Transverse colon (tissue), 4 donors: ENCODE measurements at places on chromosomes 12 and 14. TPM values are rescaled to one million over a fixed set of nuclear protein-coding genes. Genes with fewer than 3 reads are reported as not detected.
A peak's percentile ranks its signal among the peaks of the same experiment; 100 is the strongest.

DNA sequence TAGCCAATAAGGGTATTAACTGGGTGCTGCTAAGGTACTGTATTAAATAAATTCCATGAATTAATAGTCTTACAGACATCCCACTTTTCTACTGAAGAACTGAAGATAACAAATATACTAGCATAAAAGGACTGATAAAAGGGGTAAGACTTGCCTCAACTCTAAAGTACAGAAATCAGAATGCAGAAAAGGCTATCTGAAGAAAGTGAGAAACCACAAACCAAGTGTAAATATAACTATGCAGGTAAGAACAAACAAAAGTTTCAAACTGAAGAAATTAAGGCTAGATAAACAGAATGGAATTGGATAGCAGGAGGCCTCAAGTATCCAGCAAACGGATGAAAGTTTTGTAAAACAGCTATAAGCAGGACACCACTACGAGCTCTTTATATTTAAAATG, 29.5 kb downstream of the YAF2 start:
- DNase-seq = no peak

- DNase-seq = peak; percentile 51
Measured at GRCh38 chr14:94132285-94132887, 3.0 kb upstream of the IFI27L2 start.

Gene PZP
- not detected for total RNA-seq

DNA sequence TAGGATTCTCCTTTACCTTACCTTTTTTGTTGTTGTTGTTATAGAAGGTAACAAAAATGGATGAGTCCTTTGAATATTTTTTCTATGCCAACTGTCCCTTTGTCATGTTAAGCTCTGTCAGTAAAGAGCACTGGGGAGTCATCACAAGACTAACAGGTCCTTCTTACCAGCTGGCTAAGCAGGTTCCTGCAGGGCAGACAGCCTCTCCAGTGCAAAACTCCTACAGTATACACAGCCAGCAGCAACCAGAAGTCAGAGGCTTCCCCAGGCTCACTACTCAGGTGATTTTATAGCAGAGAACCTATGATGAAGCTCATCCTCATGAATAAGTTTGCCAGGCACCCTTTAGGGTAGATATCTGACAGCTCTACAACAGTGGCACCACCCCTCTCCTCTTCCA, 271.1 kb downstream of the RERGL start:
- DNase-seq = no peak

DNA sequence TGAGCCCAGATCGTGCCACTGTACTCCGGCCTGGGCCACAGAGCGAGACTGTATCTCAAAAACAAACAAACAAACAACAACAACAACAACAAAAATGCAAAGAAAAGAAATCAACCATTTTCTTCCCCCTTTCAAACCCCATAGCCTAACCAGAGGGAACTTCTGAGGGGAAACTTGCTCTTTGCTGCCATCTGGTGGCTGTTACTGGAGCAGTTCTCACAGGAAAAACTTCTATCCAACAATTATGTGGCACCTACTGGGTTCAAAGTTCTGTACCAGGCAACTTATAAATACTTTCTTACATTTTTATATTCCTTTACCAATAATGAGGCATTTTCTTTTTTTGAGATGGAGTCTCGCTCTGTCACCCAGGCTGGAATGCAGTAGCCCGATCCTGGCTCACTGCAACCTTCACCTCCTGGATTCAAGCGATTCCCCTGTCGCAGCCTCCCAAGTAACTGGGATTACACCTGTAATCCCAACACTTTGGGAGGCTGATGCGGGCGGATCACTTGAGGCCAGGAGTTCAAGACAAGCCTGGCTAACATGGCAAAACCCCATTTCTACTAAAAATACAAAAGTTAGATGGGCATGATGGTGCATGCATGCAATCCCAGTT, 50.9 kb upstream of the BICDL1 start:
- peak; percentile 65 for DNase-seq

- no peak for DNase-seq
Measured at GRCh38 chr12:88400302-88400701, 180.0 kb downstream of the KITLG start.

DNA sequence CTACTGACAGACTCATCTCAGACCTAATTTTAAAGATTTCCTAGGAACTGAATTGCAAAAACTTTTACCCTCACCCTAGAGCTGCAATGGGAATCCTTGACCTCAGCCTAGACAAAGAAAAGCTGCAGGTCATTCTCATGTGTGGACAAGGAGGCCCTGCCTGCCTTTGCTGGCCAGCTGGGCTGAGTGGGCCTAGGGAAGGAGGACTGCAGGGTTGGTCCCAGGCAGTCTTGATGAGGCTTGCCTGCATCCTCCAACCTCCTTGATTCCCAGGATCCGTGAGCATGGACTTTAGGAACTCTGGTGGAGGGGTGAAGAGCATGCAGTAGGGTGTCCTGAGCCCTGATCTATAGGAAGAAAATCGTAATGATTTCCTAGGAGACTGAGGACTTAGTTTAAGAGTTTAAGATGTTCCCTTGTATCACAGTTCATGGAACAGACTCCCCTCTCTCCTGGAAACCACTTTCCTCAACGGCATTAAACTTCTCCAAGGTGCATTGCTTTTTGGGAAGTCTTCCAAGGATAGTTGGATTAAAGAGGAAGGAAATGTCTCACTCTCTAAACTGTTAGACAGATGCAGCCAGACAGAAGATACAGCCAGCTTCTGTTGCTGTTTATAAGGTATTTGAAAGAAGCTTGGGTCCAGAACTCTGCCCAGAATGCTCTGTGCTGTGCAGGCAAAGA, 55.4 kb upstream of the DDX11 start:
- DNase-seq = no peak

GRCh38 chr14:20799456-20799891, 3.2 kb downstream of the RNASE1 start:
- no peak for DNase-seq
